OCI-M1 (cell line): ENCODE measurements at places on chromosomes 1 and 21.
A peak's percentile ranks its signal among the peaks of the same experiment; 100 is the strongest.

GRCh38 chr1:190679044-190679443 lies 201.4 kb upstream of the BRINP3 start:
- DNase-seq = no peak

- DNase-seq = no peak
Measured at GRCh38 chr1:221264848-221265247, 385.6 kb downstream of the HLX start.

- no peak for DNase-seq
Measured at GRCh38 chr1:96568639-96569038, 152.9 kb upstream of the PTBP2 start.

DNA sequence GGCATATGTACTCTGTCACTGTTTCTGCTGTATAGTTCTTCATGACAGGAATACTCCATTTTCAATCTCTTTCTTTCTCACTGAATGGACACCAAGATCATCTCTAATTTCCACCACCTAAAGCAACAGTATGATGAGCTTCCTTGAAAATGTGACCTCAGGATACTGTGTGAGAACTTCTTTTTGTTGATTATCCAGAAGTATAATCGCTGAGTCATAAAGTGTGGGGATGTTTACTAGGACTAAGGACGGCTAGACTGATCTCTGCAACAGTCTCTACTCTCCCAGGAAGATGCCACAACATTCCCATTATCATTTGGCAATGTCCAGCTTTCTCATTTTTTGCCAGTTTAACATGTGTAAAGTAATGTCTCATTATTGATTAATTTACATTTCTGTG lies 70.3 kb downstream of the TNFSF18 start:
- DNase-seq = peak; percentile 41

DNA sequence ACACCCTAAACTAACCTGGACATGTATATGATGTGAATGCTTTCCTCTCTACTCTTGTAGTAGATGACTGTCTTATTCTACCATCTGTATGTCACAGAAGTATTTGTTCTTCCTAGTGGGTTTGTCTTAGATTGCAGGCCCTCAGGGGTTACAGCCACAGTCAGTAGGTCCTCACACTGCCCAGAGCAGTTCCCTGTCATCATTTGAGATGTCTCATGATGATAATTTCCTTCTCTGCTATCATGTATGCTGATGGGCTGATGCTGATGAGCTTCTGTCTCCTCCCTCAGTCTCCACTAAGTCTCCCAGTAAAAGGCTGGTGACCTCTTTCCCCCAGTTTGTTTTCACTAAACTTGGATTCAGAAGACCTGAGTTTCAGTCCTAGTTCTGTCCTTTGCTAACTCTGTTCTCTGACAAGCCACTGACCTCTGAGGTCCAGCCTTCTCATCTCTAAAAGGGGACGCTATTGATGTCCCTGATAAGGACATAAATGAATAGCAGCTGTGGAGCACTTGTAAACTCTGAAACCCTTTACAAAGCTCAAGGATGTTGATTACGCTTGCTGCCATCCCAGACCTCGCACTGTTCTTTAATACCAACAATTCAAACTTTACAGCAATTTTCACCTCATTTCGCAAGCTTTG lies 3.1 kb upstream of the ETV3 start:
- DNase-seq = no peak

DNA sequence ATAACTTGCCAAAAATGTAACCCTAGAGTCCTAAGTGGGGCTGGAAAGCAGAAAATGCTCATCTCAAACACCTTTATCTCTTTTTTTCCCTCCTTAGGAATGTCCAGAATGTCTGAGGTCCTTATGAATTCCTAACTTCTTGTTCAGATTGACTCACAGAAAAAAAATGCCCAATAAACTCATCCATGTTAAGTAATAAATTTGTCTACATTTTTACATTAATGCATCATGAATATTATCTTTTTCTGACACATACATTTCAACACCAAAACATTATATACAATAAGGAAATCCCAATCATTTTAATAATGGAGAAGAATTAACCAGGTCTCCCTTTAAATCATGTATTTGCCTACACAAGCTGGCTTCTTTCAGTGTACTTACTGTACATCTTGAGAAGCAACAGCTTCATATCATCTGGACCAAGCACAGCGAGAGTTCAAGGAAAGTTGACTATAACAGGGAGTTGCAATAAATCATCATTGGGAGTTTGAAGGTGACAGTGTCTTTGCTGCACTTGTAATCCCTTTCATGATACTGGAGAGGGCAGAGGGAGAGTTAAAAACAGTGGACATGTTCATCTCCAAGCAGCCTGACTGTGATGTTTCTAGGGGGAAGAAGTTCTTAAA lies 565.2 kb downstream of the LTN1 start:
- DNase-seq = no peak

- DNase-seq = no peak
Measured at GRCh38 chr1:110259770-110260169, 49.7 kb downstream of the KCNC4 start.

DNA sequence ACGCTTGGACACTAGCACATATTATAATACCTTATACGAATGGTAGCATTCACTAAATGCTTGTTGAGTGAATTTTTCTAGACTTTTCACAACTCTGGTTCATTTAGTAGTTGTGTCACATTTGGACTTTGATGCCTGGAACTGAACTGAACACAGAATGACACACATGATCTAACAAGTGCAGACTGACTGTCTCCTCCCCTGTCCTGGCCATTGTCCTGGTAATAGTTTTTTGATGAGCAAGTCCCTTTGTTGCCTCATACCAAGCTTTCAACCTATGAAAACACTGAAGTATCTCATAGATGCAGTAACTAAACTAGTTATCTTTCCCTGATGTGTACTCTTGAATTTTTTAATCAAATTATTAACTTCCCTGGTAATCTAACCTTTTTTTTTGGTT lies 66.4 kb downstream of the LRRC8D start:
- peak; percentile 48 for DNase-seq

DNA sequence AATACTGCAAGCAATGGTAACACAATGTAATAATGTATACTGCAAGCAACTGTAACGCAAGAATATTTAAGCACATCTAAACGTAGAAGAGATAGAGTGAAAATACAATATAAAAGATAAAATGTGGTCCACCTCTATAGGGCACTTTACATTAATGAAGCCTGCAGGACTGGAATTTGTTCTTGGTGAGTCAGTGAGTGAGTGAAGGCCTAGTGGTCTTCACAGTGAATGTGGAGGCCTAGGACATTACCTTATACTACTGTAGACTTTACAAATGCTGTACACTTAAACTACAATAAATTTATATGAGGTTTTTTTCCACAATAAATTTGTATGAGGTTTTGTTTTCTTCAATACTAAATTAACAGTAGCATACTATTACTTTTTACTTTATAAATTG lies 287.4 kb upstream of the SNX7 start:
- DNase-seq = no peak
